ENCODE measurements at places on chromosomes 4 and X.
A peak's percentile ranks its signal among the peaks of the same experiment; 100 is the strongest.

- DNase-seq: no peak
Measured at GRCh38 chrX:119756926-119757635, 1.3 kb upstream of the SOWAHD start.

DNA sequence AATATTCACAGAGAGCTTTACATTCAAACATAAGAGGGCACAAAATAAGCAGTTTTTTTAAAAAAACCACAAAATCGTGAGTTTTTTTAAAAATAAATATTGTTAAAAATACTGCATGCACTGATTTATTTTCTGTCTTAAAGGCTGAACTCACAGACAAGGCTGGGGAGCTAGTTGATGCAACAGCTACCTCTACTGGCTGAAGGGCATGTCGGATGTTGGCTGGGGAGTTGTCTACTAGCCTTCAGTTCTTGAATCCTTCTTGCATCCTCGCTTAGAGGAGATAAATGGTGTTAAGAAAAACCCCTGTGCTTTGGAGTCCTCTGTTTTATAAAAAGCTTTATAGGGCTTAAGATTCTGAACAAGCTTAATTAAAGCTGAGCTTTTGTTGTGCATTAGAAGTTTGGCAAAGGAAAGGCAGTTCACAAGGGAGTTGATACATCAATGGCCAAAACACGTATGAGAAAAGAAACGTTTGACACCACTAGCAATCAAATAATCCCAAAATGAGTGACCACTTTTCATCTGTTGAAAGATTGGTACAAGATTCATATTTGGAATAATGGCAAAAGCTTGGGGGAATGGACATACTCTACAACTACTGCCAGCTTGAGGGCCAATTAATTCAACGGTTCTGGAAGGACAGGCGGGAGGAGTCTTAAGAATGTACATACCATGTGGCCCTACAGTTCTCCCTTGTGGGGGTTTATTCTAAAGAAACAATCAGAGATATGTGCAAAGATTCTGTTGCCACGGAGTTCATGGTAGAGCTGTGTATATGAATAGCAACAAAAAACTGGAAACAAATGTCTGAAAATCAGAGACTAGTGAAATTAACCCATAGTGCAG, 94.7 kb downstream of the SEL1L3 start:
- peak; percentile 37 for DNase-seq

- no peak for DNase-seq
Measured at GRCh38 chrX:143581240-143581639, 54.7 kb downstream of the SLITRK4 start.

- peak; percentile 53 for DNase-seq
Measured at GRCh38 chrX:9342561-9343051, 122.3 kb upstream of the TBL1X start.

DNA sequence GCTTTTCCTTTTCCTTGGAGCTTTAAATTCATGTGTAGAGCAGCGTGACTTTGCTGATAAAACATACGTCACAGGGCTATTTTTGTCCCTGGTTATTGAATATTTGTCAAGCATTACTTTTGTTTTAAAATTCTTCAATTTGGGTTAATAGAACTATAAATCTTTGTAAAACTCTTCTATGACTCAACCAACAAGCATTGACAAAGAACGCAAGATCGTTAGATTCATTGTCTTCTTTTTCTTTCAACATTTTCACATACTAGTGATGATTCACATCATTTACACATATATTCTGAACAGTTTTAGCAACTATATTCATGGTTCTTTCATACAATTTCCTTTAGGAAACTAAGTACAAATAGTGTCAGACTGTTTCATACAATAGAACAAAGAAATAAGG, 72.0 kb upstream of the GPM6A start:
- DNase-seq: no peak

DNA sequence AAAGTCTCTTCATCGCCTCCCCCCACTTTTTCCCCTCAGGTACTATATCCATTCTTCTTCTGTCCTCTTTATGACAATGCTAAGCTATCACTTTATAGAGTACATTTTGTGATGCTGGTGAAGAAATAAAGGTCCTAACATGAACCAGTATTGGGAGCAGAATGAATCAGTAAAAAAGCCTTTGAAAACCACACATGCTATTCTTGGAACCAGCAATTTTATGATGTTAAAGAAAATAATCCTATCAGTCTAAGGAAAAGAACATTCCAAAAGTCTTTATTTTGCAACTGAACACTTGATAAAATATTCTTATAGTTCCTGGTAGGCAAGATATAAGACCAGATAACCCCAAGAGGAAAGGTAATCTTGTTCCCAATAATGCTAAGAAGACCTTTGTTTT, 107.8 kb upstream of the MCF2 start:
- DNase-seq: no peak

DNA sequence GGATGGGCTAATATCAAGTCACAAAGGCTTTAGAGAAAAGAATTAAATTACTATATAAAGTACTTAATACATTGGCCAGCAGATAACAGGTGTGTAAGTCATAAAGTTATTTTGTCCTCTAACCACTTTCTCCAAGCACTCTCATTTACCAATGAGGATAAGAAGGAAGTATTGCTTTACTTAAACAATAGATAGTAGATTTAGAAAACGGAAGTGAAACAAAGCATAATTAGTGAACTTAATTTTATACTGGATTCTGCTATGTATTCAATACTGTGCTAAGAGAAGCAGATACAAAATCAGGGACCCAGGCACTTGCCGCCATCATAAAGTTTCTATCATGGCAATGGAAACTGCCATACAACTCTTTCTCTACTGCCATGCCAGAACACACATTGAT, 24.0 kb downstream of the AFM start:
- DNase-seq: no peak

DNA sequence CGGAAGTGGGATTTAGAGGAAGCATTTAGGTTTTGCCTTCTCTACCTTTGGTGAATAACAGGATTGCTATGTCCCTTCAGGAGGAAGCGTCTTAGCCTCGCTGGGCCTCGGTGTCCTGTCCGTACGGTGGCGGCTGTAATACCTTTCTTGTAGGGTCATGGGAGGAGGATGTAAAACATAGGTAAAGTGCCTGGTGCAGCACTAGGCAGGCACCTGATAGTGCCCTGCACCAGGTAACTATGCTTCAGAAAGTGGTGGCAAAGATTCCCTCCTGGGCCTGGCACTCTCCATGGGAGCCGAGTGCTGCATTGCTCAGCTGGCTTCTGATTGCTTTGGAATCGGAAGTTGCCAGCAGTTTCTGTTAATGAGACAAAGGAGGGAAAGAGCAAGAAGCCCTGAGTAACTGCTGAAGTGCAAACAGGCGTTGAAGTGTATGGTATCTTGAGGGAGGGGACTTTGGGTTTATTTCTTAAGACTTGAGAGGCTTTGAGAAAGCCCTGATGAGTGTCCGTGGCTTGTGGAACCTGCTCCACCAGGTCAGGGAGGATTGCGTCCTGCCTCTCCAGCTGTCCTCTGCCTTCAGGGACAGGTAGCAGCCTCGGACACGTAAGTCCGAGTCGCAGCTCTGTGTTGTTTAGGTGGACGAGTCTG, 45.8 kb downstream of the TBC1D14 start:
- no peak for DNase-seq

DNA sequence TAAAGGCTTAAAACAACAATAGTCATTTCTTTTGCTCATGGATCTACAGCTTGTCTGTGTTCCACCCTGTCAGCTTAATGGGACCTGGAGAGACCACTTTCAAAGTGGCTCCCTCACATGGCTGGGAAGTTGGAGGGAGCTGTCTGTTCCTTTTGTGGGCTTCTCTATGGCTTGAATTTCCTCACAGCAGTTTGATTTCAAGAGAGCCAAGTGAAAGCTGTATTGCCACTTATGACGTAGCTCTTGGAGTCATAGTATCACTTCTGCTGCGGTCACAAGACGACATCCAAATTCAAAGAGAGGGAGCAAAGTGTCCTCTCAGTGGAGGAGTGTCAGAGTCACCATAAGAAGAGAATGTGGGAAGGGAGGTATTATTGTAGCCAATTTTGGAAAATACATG, 22.7 kb upstream of the ACSL1 start:
- no peak for DNase-seq

DNA sequence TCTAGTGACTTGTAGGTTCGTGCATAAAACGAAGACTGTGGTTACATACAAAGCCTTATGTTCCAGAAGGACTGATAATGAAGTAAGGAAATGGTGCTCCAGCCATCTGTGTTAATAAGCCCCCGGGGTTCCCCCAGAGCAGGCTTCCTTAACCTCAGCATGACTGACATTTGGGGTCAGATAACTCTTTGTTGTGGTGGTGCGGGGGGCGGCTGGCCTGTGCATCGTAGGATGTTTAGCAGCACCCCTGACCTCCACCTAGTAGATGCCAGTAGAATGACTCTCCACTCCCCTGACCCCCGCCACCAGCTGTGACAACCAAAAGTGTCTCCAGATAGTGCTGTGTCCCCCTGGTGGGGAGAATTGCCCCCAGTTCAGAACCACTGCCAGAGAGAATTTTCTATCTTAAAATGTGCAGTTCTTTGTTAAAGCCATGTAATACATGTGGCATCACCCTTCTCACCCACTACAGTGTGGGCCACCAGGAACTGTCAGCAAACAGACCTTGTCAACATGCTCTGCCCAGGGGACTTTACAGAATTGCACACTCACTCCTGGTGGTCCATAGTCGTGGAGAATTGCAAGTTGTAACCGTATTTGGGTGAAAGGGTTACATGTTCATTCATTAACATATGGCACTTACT, 7.5 kb downstream of the SH3KBP1 start:
- DNase-seq: no peak
